ENCODE measurements at places on chromosomes 1 and 21. TPM values are rescaled to one million over a fixed set of nuclear protein-coding genes. Genes with fewer than 3 reads are reported as not detected.
A peak's percentile ranks its signal among the peaks of the same experiment; 100 is the strongest.

Gene GBP5
- total RNA-seq = 0.25 TPM

Gene DNASE2B
- total RNA-seq = not detected

Gene VSIG8
- not detected for total RNA-seq

Gene AMY1A
- not detected for total RNA-seq

Gene DPT
- total RNA-seq = 0.15 TPM

DNA sequence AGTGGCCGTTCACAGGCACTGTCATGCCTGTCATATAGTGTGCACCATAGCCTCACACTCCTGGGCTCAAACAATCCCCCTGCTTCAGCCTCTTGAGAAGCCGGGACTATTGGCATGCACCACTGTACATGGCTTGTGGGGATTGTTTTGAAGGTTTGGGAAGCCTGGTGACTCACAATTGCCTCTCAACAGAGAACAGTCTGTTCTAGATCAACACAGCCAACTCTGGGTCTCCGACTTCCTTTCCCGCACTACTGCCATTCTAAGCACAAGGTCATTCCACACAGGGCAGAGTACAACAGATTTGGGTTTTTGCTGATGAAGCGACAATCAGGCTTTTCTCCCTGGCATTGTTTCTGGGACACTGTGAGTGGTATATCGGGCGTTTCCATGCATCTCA, 15.5 kb upstream of the AHCTF1 start:
- DNase-seq = no peak

GRCh38 chr1:84299536-84300170, 1.9 kb upstream of the SAMD13 start:
- no peak for DNase-seq

DNA sequence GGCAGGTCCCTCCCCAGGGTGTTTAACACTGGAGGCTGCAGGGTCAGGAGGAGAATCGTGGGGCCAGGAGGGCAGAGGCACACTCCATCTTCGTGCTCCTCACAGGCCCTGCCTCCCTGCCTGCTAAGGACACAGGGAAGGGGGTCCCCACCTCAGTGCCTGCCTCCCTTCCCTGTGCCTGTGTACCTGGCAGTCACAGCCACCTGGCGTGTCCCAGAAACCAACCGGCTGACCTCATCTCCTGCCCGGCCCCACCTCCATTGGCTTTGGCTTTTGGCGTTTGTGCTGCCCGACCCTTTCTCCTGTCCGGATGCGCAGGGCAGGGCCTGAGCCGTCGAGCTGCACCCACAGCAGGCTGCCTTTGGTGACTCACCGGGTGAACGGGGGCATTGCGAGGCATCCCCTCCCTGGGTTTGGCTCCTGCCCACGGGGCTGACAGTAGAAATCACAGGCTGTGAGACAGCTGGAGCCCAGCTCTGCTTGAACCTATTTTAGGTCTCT, 623 bp upstream of the BGLAP start:
- peak; percentile 63 for DNase-seq

DNA sequence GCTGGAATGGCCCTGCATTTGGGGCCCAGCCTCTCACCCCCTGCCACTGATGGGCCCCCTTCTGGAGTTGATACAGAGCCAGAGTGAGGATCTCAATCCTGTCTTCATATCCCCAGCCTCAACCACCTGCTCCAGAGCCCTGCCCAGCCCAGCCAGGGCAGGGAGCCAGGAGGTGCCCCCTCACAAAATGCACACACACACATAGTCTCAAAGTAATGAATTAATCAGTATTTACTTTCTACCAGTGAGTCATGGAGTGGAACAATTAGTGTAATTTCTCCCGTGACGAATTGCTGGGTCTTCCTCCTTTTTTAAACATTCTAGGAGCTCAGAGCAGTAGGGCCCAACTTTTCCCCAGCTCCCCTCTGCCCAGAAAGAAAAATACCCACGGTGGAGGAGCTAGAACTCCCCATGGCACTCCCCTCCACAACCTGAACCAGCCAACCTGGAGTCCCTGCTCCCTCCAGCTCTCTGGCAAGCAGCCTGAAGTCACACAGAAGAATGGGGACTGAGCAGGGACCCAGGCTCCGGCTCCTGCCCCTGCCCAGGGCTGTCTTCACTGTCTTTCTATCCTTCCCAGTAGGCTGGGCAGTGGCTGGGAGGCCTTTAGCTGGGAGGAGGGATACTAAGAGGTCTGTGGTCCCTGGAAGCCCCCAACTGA, 29.3 kb downstream of the SDC3 start:
- no peak for DNase-seq

- no peak for DNase-seq
These were observed 23.5 kb upstream of the C1orf174 start for GRCh38 chr1:3923378-3924185.

- DNase-seq = no peak
These were observed 234.3 kb upstream of the ADAMTS5 start for GRCh38 chr21:27201197-27201596.

- no peak for DNase-seq
These were observed 117.7 kb downstream of the TPTE start for GRCh38 chr21:10639123-10639522.

DNA sequence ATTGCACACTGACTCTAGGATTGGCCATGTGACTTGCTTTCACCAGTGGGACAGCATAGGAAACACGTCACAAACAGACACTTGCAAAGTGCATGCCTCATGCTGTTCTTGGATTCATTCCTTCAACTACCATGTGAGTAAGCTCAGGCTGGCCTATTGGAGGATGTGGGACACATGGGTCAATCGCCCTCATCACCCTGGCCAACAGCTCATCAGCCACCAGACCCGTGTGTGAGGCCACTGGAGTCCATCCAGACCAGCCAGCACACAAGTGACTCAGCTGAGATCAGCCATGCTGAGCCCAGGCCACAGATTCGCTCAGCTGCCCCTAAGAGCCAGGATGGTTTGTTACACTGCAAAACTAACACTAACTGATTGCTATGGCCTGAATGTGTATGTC, 216.1 kb upstream of the GRIK3 start:
- DNase-seq = no peak

- no peak for DNase-seq
These were observed 222.0 kb downstream of the CAMTA1 start for GRCh38 chr1:7006996-7007871.

DNA sequence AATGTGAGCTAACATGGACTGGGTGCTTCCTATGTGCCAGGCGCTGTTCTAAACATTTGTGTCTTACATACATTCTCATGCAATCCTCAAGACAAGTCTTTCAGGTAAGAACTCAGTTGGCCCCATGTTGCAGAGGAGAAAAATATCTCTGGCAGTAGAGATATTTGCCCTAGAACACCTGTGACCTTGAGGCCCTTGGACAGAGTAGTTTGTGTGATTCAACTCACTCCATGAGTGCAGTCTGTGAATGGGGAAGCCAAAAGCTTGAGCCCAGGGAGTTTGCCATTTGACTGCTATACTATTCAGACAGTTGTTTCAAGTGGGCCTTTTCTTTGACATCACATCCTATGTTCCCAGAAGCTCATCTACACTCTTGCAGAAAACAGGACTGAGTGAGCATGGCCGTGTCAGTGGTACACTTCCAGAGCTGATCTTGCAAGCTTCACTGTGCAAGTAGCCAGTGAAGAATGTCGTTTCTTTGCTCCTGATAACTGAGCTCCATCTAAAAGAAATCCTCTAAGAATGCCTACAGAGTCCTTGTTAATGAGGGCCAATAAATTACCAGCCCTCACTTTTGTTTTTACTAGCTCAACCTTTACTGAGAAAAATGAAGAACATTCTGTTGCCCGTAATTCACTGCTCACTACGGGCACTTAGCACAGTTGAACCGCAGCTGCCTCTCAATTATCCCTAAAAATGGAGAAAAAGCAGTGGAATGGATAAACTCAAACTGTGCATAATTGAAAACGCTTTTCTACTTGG, 98.7 kb upstream of the C8B start:
- no peak for DNase-seq

GRCh38 chr1:94434365-94435045, 16.3 kb downstream of the ABCD3 start:
- no peak for DNase-seq

- no peak for DNase-seq
These were observed 174.8 kb upstream of the VAMP3 start for GRCh38 chr1:7596126-7596965.

- no peak for DNase-seq
These were observed 45.3 kb upstream of the FBXO28 start for GRCh38 chr1:224068458-224069072.

GRCh38 chr1:244269169-244269568, 182.5 kb downstream of the ADSS2 start:
- no peak for DNase-seq

DNA sequence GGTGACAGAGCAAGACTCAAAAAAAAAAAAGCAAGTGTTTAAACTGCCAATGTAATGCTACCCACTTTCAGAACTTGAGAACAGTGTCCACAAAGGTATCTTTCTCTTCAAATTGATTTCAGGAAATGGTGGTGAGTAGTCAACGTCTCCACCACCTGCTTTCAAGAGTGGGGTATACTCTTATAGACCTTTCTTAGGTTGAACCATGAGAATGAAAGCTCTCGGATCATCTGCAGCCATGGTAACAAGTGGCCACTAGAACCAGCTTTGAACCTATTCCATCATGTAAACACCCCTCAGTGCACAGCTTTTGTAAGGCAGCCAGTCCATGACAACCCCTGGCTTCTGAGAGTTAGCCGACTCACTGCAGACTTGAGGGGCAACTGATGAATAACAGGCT, 107.4 kb downstream of the NTPCR start:
- DNase-seq = no peak
